Activated naive CD8-positive, alpha-beta T cell treated with anti-CD3 and anti-CD28 coated beads, Interleukin-2, amount 50 U/mL, for 24 hours (primary cell): ENCODE measurements at places on chromosomes 5 and 9.

DNA sequence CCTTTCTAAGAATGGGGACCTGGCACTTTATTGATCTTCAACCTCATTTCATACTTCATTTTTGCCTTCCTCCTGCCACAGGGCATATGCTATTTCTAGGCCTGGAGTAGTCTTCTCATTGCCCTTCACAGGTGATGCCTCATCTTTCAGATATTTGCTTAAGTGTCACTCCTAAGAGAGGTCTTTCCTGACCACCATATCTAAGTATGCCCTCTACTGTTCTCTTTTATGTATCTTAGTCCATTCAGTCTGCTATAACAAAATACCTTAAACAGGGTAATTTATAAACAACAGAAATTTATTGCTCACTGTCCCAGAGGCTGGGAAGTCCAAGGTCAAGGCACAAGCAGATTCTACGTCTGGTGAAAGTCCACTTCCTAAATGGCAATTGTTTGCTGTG is 99.1 kb downstream of the ADAMTS6 start:
- DNase-seq, result no peak

- DNase-seq, result no peak
Observed at GRCh38 chr5:140317859-140318258, 15.0 kb upstream of the PFDN1 start.

- DNase-seq, result no peak
Observed at GRCh38 chr5:143281226-143281625, 122.3 kb downstream of the NR3C1 start.

GRCh38 chr5:159051421-159052282 is 48.1 kb downstream of the EBF1 start:
- peak; percentile 23 for DNase-seq

DNA sequence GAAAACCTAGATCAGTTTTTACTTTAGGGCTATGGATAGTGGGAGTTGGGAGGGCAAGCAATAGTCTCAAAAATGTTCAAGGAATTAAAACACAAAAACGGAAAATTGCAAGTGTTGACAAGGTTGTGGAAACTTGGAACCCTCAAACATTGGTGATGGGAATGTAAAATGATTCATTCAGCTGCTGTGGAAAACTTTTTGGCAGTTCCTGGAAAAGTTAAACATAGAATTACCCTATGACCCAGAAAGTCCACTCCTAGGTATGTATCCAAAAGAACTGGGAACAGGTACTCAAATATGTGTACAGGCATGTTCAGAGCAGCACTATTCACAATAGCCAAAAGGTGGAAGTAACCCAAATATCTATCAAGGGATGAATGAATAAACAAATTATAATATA is 1.2 kb upstream of the MSANTD3 start:
- DNase-seq, result no peak

GRCh38 chr5:103260951-103261350 is 2.4 kb downstream of the MACIR start:
- no peak for DNase-seq

- no peak for DNase-seq
Observed at GRCh38 chr5:17150531-17150930, 66.9 kb upstream of the BASP1 start.

GRCh38 chr5:167792514-167792913 is 498.9 kb upstream of the WWC1 start:
- no peak for DNase-seq

DNA sequence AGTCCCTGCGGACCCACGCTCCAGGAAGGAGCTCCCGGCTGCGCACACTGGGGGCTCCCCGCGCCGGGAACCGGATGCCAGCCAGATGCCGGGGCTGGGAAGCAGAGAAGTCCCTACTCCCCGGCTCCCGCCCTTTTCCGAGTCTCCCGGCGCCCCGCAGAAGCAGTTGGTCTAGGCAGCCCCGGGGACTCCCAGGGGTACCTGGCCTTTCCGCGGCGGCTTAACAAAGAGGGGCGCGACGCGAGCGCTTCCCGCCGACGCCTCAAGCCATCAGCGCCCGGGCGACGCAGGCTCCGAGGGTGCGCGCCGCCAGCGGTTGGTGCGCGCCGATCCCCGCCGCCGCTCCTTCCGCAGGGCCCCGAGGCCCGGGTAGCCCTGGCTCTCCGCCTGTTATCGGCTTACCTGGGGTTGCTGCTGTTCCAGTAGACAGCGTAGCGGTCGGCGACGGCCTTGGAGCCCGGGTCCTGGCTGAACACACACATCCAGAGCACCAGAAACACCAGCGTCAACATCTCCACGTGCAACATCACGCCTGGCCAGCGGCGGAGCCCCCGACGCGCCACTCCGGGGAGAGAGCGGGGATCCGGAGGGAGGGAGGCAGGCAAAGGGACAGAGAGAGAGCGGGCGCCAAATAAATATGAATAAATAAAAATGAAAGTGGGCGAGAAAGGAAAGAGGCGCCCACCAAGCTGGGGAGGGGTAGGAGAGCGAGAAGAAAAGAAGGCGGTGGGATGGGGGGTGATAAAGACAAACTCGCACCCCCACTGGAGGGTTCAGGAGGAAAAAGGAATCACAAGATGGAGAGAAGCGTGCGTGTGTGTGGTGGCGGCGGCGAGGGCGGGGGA is 428 bp downstream of the EFNA5 start:
- DNase-seq, result no peak

DNA sequence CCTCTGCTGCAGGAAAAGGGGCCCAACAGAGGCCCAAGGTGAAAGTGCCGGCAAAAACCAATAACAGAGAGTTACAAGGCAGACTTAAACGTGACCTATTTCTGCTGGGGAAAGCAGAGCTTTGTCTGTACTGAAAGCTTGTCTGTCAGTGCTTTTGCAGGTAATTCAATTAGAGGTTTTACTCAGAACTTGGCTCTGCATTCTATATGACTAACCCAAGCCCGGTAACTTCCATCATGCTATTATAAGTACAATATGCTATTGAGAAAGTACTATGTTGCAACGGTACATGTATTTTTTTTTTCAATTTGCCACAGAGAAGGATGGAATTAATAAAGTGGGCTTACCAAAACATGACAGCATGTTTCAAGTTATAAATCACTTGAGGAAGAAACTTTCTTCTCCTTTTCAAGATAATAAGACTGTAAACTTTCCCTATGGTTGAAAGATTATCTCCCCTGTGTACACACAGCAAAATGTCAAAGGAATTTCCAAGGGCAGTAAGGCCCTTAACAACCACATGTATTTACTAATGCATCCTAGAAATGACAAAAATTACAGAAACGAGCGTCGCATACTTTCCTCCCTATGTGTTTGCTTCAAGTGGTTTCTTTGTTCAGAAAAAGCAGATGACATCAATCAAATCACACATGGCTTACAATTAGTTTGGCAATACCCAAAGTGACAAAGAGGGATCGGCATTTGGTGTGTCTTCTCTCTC is 282.4 kb downstream of the EFNA5 start:
- DNase-seq, result no peak

DNA sequence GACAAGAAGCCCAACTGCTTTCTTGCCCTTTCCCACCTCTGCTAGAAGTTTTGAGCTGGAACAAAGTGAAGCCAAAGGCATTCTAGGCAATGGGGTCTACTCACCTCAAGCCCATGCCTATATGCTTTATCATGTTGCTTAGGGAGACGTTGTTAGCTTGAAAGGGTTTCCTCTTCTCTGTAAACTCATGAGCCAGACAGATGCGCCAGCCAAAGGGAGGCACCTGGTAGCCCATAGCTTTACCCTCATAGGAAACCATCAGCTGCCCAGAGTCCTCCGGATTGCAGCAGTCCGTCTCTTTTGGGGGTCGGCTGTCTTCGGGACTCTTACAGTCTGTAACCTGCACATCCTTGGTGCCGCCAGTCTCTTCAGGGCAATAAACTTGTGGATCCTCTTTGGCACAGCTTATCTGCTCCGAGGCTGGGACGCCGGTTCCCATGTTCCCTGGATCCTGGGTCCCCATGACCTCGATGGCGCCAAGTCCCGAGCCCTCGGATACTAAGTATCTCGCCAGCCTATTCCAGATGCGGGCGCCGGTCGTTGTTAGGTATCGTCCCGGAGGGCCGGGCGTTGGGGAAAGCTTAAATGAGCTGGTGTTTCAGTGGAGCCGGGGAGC is 678 bp downstream of the GBA2 start:
- no peak for DNase-seq

- DNase-seq, result no peak
Observed at GRCh38 chr5:122581629-122582028, 193.3 kb upstream of the SNX2 start.
